ENCODE measurements at places on chromosomes 3 and 15. TPM values are rescaled to one million over a fixed set of nuclear protein-coding genes. Genes with fewer than 3 reads are reported as not detected.

Gene SENP2
- total RNA-seq, result 46.4 TPM

Gene ASB14
- not detected for total RNA-seq

DNA sequence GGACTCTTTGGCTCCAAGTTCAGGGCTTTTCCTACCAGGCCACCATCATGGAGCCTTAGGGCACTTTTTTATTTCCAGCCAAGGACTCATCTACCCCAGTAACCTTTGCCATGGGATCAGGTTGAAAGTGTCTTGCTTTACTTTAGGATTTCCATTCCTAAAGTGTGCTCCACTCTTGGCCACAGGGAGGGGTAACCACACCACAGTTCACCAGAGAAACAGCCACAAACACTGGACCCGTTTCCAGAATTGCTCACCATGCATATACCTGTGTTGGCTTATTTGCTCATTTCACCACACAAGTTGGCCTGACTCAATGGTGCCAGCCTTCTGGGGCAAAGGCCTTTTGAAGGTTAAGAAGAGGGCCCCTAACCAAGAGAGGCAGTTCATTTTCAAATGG is 70.6 kb upstream of the RAD18 start:
- no peak overlapping the region for H3K4me3 ChIP-seq
- H3K36me3 ChIP-seq, result no peaks in the 10 kb centered on the region
- H3K27me3 ChIP-seq, result no peaks in the 10 kb centered on the region
- DNase-seq, result no peak
- no peak overlapping the region for H3K27ac ChIP-seq

DNA sequence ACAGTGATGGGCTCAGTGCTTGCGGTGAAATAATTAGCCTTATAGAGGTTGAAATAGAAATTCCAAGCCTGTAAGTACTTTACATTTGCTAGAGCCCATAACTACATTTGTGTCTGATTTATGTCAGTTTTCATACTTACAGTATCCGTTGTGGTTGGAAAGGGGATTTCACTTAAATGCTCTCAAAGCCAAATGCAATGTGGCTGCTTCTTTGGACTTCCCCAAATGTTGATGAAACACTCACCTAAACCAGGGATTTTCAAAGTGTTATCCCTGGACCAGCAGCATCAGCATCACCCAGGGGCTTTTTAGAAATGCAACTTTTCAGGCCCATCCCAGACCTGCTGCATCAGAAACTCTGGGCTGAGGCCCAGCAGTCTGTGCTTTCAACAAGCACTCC is 378.7 kb downstream of the MCTP2 start:
- H3K27me3 ChIP-seq, result peaks cover 6% of the 10 kb centered on the region
- DNase-seq, result no peak
- H3K27ac ChIP-seq, result no peak overlapping the region
- no peaks in the 10 kb centered on the region for H3K4me1 ChIP-seq

DNA sequence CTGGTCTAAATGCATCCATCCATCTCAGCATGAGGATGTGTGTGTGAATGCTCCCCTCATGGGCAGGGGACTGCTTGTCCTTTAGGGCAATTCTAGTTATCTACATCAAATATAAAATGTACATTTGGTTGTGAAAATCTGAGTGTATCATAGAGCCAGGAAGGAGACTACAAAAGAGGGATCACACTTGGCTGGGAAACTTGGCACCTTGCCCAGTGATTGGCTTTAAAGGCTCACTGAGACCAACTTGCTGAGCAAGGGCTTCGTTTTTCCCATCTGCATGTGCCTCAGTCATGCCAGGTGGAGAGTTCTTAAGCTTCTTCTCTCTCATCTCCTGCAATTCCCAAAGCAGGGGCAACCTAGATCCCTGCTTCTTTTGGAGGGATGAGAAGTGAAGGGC is 5.2 kb downstream of the CAPN3 start:
- no peak overlapping the region for H3K4me3 ChIP-seq
- no peaks in the 10 kb centered on the region for H3K4me1 ChIP-seq
- DNase-seq, result no peak
- H3K36me3 ChIP-seq, result no peaks in the 10 kb centered on the region

DNA sequence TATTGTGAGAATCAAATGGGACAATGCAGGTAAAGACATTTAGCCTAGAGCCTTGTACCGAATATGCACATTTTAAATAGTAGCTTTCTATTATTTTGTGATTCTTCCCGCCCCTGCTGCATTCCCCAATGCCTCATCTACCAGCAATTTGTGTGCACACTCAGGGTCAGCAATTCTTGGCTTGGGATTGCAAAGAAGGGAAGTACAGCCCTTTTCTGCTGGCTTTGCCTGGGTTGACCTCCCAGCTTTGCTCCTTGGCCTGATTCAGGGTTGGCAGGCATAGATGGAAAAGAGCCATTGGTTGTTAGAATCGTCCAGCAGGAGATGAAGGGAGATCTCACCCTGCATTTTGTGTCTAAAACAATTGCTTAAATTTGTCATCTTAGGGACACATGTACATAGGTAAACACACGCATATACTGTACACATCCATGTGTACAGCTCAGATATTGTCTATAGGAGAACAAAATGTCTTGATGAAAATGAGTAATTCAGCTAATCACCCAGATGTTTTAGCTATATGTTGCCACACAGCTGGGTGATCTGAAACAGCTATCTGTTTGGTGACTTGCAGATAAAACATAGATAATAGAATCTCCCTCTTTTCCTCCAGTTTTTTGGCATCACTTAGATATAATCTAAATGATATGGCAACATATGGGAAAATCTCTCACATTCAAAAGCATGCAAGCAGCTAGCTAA is 340.9 kb upstream of the TBL1XR1 start:
- no peak overlapping the region for H3K4me3 ChIP-seq
- no peak overlapping the region for H3K27ac ChIP-seq
- no peaks in the 10 kb centered on the region for H3K27me3 ChIP-seq
- H3K36me3 ChIP-seq, result no peaks in the 10 kb centered on the region
- no peak for DNase-seq

- peaks cover 6% of the 10 kb centered on the region for H3K27me3 ChIP-seq
- H3K4me3 ChIP-seq, result no peak overlapping the region
- DNase-seq, result no peak
- no peak overlapping the region for H3K27ac ChIP-seq
These were observed 618.1 kb downstream of the PYDC2 start for GRCh38 chr3:192079098-192079497.

GRCh38 chr3:23662079-23662617 is 143.6 kb upstream of the UBE2E1 start:
- no peak for DNase-seq
- H3K36me3 ChIP-seq, result no peaks in the 10 kb centered on the region
- H3K4me1 ChIP-seq, result peaks cover 12% of the 10 kb centered on the region
- no peak overlapping the region for H3K27ac ChIP-seq
- no peak overlapping the region for H3K4me3 ChIP-seq
- peaks cover 3% of the 10 kb centered on the region for H3K27me3 ChIP-seq

DNA sequence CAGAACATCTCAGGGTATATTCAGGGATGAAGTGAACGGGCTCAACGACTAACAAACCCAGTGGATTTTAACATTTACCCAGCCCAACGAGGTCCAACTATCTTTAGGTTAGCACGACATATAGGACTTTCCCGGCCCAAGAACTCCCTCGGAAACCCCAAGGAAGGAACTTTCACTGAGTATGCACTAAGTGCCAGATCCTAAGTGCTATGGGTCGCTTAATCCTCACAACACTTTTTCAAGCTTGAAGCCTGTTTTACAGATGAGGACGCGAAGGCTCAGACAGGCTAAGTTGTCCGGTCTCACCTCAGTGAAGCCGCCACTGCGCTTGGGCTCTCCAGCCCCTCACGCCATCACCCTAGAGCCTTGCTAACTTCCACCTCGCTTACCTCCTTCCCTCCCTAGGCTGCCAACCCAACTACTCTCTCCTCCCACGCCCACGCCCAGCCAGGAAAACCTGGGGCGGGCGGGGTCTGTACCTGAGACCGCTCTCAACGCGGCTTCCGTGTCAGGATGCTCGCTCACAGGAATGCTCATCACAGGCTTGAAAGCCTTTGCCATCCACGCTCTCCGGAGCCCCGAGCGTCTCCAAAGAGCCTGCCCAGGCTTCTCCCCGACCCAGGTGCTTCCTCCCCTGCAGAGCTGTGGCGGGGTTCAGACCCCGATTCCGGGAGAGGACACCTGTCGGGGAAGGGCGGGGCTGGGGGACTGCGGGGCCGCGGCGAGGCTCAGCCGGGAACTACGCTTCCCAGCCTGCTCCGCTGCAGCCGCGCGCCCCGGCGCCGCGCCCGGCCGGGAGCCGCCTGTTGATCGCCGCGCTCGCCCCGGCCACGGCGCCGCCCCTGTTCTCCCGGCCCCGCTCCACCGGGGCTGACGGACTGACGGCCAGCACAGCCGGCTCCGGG is at the start of gene TMOD2:
Gene TMOD2, plus strand, starts transcription at position 806 of the 905 bp plus-strand sequence. CDS start 14,845 bp downstream, outside the sequence.
- peaks cover 5% of the 10 kb centered on the region for H3K4me1 ChIP-seq
- no peak for DNase-seq
- peak within 1 kb of the TSS; percentile 91 for H3K4me3 ChIP-seq
- peaks cover 78% of the 10 kb centered on the region for H3K27me3 ChIP-seq

All from type B pancreatic cell (in vitro differentiated cells).